ENCODE measurements at places on chromosomes 3 and 15.

- no peak for DNase-seq
Measured at GRCh38 chr3:46062679-46063078, 35.4 kb upstream of the XCR1 start.

DNA sequence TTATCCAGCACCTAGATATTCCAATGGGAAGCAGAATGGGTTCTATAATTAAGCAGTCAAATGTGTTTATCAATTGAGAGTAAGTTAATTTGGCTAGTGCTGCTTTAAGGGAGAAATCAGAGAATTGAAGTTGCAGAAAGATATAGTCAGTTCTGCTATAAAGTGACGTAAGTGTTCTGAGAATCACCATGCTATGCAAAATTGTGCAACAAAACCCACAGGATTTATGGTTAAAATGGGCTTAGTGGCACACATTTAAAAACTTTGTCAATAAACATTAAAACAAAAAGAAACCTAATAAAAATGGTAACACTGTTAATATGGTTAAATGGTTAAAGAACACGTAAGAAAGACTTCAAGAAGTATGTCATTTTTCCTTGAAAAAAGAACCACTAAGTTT, 74.5 kb downstream of the TMEM108 start:
- no peak for DNase-seq

DNA sequence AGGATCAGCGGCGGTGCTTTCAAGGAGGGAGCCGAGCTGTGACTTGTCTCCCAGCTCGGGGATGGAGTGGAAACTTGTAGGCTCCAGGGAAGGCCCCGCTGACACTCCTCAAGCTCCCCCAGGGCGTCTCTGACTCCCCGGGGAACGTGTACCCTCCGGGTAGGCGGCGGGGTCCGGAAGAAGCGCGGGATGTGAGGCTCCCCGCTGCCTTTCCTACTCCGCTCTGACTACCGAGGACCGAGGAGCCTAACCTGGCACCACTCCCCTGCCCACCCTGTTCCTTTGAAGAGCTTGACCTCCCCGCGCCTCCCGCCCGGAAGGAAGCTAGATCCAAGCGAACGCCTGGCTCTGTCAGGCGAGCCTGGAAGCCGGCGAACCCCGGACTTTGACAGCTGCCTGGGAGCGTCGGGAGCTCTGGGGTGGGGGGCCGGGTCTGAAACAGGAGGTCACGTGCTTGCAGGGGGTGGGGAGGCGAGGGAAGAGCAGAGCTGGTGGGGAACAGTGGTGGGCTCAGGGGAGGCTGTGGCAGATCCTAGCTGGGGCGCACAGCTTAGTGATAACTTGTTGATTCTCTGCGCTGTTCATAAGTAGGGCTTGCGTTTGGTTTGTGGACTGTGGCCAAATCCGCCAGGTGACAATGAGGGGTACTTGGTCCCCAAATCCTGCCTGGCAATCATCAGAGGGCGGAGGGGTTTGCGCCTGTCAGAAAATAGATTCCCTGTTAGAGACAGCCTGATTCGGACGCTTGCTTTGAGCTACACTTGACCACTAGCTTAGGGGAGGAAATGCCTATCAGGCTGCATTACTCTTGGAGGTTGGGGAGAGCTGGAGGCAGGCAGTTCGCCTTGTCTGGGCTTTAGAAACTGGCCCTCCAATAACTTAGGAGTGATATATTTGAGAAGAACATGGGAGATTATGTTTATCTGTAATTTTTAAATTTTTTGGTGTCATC, 1.2 kb downstream of the CLSTN2 start:
- no peak for DNase-seq

- DNase-seq = no peak
Measured at GRCh38 chr3:133853925-133854227, 41.8 kb downstream of the RAB6B start.

- no peak for DNase-seq
Measured at GRCh38 chr15:65300924-65301441, 3.5 kb upstream of the RNU5B-1 start.

DNA sequence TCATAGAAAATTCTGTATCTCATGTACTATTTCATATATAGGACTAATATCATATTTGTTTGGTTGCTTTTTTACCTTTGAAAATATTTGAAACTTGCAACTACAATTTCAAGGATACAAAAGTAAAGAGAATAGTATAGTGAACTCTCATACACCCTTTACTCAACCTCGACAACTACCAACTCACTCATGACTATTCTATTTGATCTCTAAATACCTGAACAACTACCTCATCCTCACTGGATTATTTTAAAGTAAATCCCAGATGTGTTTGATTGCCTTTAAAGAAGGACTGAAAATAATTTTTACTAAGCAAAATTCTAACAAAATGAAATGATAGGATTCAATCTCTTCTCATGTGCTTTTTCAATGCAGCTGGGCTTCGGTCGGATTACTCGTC, 12.1 kb downstream of the TMPRSS7 start:
- DNase-seq = no peak

- DNase-seq = no peak
Measured at GRCh38 chr3:104911376-104911775, 455.3 kb upstream of the ALCAM start.

DNA sequence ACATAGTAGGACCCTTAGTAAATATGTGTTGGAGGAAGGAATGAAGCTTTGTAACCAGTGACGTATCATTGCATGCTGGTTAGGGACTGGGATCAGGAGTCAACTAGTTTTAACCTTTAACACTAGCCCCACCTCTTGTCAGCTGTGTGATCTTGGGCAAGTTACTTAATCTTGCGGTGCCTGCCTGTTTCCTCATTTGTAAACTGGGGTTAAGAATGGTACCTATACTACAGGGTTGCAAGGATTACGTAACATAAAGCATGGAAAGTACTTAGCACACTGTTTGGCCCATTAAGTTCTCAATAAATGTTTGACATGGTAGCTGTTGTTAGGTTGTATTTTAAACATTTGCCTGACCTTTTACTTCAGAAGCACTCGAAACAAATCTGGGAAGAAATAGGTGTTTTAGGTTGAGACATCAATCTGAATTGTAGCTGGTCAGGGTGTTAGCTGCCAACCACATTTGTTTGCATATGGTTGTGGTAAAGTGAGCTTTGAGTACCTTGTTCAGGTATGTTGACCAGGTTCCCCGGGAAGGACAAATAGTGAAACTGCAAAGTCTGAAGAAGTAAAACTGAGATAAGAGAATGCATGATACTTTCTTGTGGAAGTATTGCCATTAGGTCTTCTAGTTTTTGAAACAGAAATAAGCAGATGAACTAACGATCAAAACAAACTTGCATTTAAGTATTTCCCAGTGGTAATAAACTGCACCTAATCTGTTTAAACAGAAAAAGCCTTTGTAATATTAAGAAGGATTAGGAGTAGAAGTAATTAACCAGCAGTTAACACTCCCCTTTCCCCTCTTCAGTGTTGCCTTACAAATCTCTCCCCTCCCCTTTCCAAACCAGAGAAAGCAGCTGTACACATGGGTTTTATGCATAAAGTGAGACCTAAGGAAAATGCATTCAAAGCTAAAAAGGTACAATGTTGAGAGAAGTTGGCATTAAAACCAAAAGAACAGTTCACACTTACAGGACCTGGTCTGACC, 25.8 kb upstream of the SCAANT1 start:
- no peak for DNase-seq

DNA sequence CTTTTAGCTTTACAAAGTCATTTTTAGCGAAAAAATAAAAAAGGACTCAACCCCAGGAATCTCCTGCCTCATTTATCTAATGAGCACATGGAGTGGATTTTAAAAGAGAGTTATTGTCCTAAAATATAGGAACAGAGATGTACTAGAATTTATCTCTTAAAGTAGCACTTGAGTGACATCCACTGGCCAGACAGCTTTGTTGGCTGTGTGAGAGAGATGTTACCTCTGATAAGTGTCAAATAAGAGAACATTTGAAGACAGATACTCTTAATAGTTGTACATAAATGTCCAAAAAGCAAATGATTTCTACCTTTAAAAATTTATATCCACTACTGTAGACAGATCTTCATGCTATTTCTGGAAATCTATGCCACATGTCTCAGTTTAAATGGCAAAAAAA, 12.3 kb upstream of the MFSD1 start:
- DNase-seq = no peak

DNA sequence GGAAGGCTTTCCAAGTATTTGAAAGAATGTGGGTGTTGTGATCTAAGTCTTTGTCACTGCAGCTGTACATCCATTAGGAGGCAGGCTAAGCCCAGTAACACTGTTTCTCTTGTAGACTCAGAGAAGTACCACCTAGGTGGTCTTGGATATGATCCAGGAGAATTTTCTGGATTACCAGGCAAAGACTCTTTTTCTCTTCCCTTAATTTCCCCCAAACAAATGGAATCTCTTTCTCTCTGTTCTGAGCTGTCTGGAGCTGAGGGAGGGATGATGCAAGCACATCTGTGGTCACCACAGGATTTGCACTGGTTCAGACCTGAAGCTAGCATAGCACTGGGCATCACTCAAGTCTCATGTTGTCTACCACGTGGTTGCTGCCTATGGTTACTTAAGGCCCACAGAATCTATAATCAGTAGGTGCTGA, 227.6 kb downstream of the NECTIN3 start:
- DNase-seq = no peak

DNA sequence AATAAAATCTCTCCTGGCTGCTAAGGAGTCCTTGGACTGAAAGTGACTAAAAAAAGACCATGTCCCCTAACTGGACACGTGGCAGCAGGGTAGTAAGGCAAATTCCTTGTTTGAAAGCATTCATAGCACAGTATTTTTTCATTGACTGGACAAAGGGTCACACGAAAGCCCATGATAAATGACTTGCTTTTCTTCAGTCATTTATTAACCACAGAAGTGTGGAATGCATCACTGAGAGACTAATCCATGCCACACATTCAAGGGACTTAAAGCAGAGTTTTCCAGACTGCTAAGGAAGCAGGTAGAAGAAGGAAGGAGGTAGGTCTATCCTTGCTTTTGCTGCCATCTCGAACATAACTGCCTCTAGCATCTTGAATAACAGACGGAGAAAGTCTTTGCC, 31.2 kb downstream of the CASR start:
- DNase-seq = no peak

DNA sequence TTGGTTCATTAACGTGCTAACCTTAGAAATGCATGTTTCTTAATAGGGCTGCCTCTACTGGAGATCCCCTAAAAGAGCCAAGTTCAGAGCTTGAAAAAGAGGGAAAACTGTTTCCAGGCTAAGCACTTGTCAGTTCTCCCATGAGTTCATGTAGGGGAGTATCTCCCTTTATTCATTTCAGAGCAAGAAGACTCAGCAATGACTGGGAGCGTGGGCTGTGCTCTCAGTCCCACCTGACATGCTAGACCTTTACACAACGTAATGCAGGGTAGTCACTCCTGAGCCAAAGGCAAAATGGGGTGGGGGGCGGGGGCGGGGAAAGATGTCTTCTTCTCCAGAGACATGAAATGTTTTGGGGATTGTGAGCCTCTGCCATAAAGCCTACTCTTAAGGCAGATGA, 420.1 kb upstream of the MCTP2 start:
- DNase-seq = no peak

GRCh38 chr15:33994005-33994615, 25.8 kb downstream of the CHRM5 start:
- DNase-seq = no peak

- DNase-seq = no peak
Measured at GRCh38 chr15:99100245-99101173, 4.4 kb upstream of the SYNM start.

GRCh38 chr3:8365541-8365940, 136.1 kb upstream of the LMCD1 start:
- DNase-seq = no peak

DNA sequence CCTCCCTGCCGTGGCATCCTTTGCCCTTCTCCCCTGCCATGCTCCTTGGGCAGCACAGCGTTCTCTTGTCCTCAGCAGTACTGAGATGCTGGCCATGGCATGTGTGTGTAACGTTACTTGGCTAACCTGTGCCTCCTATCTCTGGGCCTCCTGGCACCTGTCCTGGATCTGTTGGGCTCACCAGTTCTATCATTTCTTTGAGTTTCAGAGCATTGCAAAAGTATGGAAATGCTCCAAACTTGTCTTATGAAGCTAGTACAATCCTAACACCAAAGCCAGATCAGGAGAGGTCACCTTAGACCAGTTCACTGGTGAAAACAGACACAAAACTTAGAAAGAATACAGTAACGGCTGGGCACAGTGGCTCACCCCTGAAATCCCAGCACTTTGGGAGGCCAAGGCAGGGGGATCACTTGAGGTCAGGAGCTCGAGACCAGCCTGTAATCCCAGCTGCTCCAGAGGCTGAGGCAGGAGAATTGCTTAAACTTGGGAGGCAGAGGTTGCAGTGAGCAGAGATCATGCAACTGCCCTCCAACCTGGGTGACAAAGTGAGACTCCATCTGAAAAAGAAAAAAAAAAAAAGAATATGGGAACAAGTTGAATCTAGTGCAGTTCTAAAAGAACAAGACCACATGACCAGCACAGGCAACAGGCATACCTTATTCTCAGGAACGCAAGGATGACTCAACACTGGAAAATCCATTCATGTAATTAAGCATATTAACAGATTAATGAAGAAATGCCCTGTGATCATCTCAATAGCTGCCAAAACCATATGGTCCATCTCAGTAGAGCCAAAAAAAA, 62.4 kb upstream of the TRPM1 start:
- no peak for DNase-seq

DNA sequence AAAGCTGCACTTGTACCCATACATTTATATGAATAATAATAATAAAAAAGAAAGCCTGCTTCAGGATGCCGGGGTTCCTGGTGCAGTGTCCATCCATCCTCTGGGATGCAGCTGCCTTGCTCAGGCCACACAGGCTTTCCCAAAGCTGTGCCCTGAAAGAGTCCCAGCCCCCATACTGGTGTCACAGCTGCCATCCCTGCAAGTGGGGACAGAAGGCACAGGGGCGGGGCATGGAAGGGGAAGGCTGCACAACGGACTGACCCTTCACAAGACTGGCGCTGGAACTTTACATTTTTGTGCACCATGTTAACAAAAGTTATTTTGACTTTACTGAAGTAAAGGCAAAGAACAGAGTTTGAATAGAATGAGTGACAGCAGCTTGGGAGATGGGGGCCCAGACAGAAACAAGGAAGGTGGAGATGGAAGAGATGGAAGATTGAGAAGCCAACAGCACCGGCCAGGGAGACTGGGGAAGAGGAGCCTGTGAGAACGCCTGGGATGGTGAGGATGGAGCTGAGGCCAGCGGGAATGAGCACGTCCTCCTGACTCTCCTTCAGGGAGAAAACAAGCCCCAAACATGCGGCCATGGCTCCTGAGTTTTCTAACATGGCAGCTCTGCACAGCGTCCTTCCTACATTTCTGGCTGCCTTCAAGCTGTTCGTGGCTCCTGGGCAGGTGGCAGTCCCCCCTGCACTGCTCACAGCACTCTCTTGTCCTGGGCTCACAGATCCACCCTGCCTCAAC, 73.1 kb downstream of the ABTB1 start:
- no peak for DNase-seq

Measured in esophagus squamous epithelium (tissue), 5 donors.